Brain pericyte (primary cell): ENCODE measurements at places on chromosomes 1 and 21.

GRCh38 chr1:43405219-43405875, 15.6 kb downstream of the SZT2 start:
- DNase-seq: no peak

DNA sequence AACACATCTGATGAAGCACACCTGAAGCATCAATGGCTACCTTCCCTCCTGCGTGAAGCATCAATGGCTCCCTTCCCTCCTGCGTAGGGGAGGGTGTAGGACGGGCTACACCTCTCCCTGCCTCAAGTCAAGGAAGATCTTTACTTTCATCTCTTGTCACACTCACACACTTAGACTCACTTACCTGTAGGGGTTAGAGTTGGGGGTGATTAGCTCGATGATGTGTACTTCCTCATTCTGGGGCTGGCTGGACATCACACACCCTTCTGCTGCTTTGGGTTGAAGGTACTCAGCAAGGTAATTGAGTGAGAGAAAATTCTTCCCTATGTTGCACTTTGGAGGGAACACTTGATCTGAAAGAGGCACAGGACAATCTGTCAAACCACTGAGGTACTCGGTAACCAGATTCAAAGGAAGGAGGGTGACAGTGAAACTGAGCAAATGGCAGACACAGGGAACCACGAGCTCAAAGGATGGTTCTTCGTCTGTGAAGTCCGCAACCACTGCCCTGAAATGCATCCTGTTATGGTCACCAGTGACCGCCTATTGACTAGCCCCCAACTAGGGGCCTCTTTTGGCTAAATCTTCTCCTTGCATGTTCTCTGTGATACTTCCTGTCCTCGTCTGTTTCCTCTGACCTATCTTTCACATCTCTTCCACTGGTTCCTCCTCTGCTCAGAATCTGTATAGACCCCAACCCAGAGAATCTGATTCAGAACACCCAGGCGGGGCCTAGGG, 156.2 kb downstream of the TGFBR3 start:
- DNase-seq: no peak

DNA sequence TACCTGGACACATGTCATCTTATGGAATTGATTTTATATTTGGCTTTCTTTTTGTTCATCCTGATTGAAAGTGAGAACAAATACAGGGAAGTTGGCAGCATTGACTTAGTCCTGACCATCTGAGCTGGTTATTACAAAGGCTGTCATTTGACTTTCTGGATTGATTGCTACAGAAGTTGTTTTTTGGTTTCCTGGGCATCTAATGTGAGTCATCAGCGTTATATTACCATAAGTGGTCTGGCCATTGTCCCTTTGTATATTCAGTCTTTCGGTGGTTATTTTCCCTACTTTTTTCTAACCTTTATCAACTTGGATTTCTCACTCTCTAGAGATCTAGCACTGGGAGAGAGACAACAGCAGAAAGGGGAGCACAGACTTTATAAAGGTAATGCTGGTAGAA, 1646.5 kb downstream of the MRPL39 start:
- DNase-seq: no peak

GRCh38 chr1:72288886-72289285, 6.5 kb upstream of the NEGR1 start:
- no peak for DNase-seq
